Stimulated activated CD8-positive, alpha-beta memory T cell treated with anti-CD3 and anti-CD28 coated beads, Interleukin-7, amount 100 ng/mL, for 24 hours (primary cell): ENCODE measurements at places on chromosomes 5 and 9.

DNA sequence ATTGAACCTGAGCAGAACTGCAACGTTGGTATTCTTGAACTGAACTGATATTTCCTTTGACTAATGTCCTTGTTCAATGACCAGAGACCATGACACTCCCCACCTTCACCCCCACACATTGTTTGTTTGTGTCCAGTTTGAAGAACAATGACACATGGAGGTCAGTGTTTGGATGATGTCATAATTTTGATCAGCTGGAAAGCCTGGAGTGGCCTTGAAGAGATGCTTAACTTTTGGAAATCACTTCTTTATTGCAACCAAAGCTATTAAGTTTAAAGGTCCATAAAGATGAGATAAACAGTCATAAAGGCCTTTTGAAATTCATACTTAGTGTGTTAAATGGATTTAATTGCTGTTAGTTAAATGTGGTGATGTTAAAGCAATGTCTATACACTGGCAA lies 92.7 kb downstream of the TMC1 start:
- no peak for DNase-seq

- no peak for DNase-seq
These were observed 680.8 kb upstream of the SEMA6A start for GRCh38 chr5:117255211-117256027.

DNA sequence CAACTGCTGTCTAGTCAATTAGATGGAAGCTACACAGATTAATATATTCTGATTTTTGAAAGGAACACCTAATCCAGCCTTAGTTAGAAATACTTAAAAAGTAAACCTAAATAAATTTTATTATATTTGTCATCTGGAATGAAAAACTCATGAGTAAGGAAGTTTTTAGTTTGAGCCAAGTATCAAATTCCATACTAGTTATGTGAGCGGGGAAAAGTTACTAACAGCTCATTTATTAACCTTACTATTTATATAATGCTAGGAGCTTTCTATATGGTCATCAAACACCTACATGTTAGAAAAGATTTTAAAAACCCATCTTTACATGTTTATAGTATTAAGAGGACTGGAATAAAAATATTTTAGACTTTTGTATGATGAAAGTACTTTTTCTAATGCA lies 41.6 kb upstream of the POU5F2 start:
- no peak for DNase-seq

DNA sequence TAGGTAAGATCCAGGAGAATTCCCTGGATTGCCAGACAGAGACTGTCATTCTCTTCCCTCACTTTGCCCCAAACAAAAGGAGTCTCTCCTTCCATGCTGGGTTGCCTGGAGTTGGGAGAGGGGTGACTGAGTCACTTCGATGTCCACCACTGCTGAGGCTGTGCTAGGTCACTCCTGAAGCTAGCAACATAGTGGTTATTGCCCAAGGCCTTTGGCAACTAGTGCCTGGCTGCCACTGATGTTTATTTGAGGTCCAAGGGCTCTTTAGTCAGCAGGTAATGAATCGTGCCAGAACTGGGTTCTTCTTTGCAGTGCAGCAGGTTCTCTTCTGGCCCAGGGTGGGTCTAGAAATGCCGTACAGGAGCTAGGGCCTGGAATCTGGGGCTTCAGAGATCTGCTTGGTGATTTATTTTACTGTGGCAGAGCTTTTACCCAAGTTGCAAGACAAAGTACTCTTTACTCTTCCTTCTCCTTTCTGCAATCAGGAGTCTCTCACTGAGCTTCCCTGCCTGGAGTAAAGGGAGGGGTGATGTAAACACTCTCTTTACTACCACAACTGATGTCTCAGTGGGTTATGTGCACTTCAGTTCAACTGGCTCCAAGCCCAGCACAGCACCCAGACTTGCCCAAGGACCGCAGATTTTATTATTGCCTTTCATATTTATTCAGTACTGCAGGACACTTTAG lies 155.7 kb upstream of the SH3GL2 start:
- DNase-seq, result no peak

DNA sequence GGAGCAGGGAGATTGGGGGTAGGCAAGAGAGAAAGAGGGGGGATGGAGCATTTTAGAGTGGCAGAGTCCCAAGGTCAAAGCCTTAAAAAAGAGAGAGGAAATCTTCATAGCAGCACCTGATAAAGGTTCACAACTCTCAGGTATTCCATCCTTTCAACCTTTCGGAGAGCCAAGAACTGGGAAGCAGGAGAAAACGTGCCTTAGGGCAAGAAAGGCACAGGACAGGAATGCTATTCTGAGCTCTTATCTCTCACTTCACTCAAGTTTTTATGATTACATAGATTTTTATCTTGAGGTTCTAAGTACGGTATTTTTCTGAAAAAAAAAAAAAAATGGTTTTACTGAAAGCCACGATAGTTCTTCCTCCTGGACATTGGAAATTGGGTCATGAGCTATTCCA lies 34.5 kb upstream of the SMAD5 start:
- no peak for DNase-seq

- DNase-seq, result no peak
These were observed 48.4 kb upstream of the SMIM23 start for GRCh38 chr5:171736976-171737891.

DNA sequence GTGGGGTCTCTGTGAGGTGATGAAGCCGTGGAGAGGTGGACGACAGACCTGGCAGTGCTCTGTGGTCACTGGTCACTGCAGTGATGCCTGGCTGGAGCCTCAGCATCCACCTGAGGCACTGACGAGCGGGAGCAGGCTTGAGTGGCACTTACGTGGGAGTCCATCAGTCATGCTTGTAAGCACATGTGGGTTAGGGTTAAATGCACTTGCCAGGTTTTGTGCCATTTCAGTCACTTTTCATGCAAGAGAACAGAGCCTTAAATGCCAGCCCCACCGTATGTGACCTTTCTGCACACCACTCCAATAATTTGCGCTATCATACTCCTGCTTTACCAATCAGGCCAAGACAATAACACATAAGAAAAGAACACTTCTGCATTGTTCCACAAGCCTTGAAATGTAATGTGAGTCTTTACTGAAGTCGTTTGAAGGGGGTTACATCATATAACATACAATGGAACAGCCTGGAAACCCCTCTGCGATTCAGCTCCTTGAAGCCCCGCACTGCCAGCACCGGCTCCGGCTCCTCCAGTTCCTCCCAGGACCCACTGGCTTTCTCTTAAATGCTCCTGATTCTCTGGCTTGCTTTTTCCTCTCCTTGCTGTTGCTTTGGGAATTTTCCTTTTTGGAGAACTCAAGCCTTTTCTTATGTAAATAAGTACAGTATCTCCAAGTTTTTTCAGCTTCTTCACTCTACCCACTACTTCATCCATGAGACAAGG lies 59.4 kb upstream of the CTXN3 start:
- no peak for DNase-seq
